ENCODE measurements at places on chromosomes 1 and 21.

DNA sequence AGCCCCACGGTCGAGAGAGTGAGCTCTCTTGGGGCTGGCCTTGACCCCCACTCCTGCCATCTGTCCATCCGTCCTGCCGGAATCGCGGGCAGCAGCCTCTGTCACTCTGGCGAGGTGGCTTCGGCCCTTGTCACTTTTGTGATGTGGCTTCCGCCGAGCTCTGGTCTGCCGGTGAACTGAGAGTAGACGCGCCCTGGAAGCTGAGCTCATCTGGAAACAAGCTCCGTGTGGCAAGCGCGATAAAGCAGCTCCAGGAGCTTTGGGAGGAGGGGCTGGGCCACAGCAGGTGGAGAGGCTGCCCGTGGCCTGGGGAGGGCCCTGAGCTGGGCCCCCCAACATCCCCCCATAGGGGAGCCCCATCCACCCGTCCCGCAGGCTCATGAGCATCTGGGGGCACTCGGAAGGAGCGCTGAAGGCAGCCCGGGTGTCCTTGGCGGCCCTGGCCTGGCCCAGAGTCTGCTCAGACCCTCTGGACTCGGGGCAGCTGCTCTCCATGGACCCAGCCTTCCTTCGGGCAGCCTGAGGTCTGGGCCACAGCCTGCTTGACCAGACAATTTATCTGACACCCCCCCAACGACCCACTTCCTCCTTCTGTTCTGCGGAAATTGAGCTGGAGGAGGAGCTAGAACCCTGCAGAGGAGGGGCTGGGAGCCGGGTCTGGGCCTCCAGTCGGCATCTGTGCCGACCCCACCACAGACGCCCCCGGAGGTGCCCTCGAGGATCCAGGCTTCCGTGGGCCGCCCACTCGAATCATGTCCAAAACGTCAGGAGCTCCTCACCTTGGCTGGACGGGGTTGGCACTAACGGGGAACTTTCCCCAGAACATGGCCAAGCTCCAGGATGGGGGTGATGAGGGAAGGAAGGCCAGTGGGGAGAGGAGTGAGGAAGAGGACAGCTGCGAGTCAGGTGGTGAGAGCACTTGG, 59.1 kb downstream of the SLC19A1 start:
- no peak overlapping the region for H3K4me3 ChIP-seq
- H3K27me3 ChIP-seq, result no peaks in the 10 kb centered on the region
- H3K36me3 ChIP-seq, result peaks cover 8% of the 10 kb centered on the region

DNA sequence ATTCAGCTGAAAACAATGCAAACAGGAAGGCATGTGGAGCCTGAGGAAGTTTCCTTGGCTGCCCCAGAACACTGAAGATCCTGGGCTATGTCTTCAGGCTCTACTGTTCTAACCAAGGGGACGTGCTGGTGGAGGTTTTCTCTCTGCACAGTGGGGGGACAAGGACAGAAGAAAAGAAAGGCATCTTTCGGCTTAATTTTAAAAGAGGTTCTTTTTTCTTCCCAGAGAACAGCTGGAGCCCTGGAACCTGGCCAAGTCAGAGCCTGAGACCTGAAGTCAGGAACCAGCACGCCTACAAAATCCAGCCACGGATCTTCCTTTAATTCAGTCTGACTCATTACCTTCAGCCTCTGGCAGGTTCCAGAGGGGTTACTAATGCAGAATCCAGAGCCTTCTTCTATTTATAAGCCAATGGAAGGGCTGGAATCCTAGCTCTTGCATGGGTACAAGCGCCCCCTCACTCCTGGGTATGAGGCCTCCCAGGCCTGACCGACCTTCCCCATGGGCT, 19.8 kb downstream of the CTNNBIP1 start:
- peak overlapping the region; percentile 80 for H3K27ac ChIP-seq
- DNase-seq, result peak; percentile 40
- H3K27me3 ChIP-seq, result no peaks in the 10 kb centered on the region

DNA sequence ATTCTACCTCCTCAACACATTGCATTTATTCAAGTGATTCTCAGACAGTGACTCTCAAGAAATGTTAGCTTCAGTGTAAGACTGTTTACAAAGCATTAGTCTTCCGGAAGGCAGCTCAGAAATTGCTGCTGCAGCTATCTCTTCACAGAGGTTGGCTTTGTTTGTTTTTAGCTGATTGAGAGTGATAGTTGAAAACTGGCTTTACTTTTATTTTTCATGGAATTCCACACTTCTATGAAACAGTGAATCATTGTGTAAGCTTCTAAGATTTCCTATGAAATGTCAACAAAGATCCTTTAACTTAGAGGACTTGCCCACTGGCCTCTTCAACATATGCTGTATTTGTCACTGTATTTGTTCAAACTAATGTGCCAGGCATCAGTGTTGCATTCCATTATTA, 121.3 kb downstream of the TNNI3K start:
- H3K4me1 ChIP-seq, result no peaks in the 10 kb centered on the region
- H3K27ac ChIP-seq, result no peak overlapping the region
- no peaks in the 10 kb centered on the region for H3K27me3 ChIP-seq
- H3K36me3 ChIP-seq, result no peaks in the 10 kb centered on the region

- peaks cover 18% of the 10 kb centered on the region for H3K36me3 ChIP-seq
- H3K4me1 ChIP-seq, result no peaks in the 10 kb centered on the region
- H3K27me3 ChIP-seq, result peaks cover 11% of the 10 kb centered on the region
- no peak overlapping the region for H3K27ac ChIP-seq
- no peak overlapping the region for H3K4me3 ChIP-seq
These were observed 3.6 kb downstream of the NOC2L start for GRCh38 chr1:955474-955873.
